ENCODE measurements at places on chromosomes 4 and X. TPM values are rescaled to one million over a fixed set of nuclear protein-coding genes. Genes with fewer than 3 reads are reported as not detected.
A peak's percentile ranks its signal among the peaks of the same experiment; 100 is the strongest.

DNA sequence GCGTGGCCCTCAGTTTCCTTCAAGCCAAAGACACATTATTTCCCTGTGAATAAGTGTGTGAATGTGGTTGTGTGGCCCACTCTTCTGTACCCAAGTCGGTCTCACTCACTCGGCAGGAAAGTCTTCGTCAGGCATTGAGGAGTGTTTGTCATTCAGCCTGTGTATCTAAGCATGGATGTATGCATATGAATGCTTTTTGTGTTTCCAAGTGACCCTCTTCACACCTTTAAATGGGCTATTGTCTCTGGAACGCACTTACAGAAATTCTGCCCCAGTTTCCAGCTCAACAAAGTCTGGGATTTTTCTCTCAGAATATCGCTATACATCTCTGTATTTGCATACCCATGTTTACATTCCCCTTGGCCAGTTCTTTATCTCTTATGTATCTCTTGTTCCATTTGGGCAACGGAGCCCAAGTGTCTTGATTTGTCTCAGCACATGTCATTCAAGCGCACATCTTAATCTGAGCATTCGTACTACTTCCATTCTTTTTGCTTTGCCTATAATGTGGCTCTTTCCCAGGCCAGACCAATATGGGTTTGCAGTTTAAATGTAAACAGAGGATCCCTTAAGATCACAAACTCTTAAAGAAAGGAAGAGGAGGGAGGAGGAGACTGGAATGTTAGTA lies 4.8 kb downstream of the BCOR start:
- no peak for DNase-seq

Gene PPID
- 72.0 TPM for total RNA-seq

DNA sequence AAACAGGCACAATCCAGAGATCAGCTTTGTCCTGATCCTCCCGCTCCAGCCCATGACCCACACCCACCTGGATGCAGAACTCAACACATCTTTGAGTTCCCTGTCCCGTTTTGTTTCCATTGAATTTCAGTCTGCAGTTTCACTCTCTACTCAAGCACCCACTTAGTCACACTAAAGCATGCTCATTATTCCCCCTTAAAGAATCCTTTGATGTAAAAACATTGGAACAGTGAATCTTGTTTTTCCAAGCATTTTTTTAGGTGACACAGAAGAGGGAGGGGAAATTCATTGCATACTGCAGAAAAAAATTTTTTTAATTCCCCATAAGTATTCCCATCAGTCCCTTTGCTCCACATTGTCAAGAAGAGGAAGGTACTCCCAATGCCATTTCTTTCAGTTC lies 249.7 kb upstream of the TTC29 start:
- no peak for DNase-seq

- peak; percentile 46 for DNase-seq
These were observed 355 bp downstream of the SCML1 start for GRCh38 chrX:17737710-17737985.

DNA sequence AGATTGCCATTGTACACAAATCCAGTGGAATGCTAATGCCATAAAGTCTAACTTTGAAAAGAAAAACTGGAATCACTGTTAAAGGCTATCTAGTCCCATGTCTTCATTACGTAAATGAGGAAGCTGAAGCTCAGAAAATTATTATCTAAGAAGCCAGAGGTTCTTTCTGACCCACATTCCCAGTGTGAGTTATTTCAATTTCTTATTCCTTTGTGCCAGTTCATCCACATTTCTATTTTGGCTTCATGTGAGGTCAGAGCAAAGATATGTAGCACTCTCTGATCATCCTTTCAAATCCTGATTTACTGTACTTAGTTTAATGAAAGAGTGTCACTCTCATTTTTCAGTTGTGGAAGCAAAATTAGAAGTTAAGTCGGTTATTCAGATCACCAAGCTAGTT lies 24.6 kb upstream of the NWD2 start:
- DNase-seq = no peak
